ENCODE measurements at places on chromosomes 3 and 15.

DNA sequence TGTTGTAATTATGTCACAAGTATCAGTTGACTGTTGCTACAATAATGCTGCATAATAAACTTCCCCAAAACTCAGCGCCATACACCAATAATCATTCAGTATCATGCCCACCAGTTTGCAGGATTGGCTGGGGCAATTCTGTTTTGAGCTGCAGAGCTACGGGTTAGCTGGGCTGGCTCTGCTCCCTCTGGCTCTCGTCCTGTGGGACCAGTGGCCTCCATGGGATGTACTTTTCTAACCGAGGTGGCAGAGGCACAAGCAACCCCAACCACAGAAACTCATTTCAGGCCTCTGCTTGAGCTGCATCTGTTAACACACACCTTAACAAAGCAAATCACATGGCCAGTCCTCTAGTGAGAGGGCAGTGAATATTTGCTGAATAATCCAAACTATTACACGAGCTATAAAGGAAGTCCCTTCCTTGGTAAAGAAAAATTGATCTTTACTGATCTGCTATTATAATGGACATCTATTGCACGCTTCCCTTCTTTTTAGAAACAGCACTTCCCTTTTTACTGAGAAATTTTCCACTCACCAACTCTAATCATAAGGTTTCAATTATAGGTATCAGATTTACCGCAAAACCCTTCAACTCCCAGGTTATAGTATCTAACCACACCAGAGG is 10.9 kb upstream of the BCL2A1 start:
- DNase-seq: no peak

DNA sequence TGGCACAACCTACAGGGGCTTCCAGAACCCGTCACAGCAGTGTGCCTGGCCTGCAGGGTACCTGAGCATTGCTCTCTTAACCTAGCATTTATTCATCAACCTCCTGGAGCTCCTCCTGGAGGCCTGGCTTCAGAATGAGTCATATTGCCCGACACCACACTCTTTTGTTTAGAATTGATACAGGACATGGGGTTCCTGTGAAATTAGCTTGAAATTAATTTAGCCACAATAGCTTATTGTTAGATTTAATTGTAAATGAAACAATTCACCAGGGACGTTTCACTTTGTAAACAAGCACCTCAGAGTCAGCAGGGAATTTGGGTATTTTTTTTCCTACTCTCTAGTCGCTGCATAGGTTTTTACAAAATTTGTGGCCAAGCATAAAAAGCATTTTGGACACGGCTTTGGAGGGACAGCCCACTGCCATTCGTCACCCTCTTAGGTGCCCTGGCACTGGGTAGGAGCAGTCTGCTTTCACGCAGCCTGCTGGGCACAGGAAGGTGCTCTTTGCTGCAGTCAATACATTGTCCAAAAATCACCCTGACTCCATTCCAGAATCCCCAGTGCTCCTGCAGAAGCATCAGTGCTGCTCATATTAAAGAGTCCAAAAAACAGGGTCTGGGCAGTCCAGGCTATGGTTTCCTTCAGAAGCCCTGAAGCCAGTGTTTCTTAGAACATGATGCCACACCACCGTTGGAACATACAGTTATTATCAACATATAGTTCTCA is 60.8 kb upstream of the MEF2A start:
- no peak for DNase-seq

GRCh38 chr3:42906070-42906847 is at the start of gene ZNF662:
Gene ZNF662, plus strand, starts transcription at chr3:42906142. Its CDS starts 1,973 bp downstream, at chr3:42908115.
- DNase-seq: no peak

GRCh38 chr15:69513986-69514385 is 61.4 kb downstream of the RPLP1 start:
- no peak for DNase-seq

DNA sequence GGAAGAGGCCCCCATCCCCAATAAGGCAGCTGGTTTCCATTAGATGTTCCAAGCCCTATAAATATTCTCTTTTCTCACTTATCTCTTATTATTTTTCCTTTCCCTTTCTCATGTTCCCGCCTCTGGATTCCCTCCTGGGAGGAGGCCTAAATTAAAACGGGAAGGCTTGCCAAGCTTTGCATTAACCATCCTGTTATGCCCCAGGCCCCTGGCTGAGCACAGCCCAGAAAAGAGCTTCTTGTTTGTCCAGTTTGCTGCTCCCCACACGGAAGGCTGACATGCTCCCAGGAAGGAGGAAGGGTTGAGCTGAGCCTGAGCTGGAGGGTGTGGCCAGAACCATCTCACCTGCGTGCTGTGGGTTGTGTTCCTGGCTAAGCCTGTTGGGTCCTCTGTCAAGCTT is 63.1 kb upstream of the BOC start:
- DNase-seq: no peak

DNA sequence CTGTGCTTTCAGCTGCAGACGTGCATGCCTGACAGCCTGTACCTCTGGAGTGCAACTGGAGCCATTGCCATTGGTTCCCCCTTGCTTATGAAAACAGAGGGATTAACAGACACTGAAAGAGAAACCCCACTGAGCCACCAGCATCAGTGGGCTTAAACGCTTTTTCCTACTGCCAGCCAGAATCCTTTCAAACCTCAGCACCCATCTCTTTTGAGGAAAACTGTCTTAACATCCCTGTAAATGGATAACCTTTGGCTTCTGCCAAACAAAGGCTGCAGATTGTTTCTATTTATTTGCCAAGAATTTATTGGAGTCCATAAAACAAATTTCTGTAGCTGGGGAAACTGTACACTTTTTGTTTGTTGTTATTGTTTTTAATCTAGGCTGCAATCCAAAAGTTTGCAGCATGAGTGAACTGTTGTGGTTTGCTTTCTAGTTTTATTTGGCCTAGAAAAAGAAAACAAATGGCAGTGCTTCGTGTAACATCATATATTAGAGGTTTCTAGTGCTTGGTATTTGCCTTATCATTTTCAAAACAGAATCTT is 369.2 kb upstream of the IL12A start:
- no peak for DNase-seq

DNA sequence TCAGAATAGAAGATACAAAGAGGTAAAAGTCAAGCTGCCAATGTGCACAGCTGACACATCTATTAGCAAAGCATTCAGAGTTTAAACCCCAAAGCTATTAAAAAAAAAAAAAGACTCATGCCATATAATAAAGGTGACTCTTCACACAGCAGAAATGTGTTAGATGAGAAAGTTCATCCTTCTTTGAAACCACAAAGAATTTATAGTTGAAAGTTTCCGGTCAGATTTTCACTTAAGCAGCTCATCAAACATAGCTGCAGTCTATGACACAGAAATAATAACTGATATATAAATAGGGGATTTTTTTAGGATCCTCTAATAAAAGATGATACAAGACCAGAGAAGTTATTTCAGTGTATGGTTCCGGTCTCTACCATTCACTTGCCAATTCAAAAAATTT is 76.6 kb downstream of the WWTR1 start:
- DNase-seq: no peak

DNA sequence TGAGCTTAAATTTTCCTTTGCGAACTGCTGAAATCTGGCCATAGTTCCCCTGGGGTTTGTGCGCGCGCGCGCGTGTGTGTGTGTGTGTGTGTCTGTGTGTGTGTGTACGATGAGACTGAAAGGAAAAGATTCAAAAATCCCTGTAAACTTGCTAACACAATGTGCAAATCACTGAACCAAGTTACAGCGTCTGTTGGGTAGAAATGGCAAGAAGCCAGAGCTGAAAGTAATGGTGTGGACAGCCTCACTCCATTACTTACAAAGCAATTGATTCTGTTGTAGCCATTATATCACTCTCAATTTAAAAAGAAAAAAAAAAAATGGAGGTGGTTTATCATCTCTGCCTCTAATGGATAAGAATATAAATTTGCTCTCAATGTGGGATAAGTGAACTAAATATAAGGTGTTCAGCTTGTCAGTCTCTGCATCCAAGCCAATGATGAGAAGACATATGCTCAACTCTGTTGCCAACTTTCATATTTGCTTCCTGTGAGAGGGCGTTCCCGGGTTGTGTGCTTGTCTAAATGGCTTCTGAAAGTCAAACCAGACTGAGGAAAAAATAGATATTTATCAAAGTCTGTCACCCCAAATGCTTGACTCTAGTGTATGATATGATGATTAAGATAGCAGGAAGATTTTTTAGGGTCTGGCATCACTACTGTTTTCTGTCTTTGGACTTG is 422.2 kb downstream of the ZNF385D start:
- no peak for DNase-seq

GRCh38 chr15:101162701-101163483 is 89.0 kb downstream of the CHSY1 start:
- DNase-seq: no peak

- DNase-seq: no peak
Observed at GRCh38 chr3:32384938-32385337, 6.7 kb upstream of the CMTM7 start.

- DNase-seq: no peak
Observed at GRCh38 chr15:84950570-84951111, 31.0 kb upstream of the PDE8A start.

GRCh38 chr3:47013231-47013630 is 33.8 kb downstream of the NBEAL2 start:
- no peak for DNase-seq

DNA sequence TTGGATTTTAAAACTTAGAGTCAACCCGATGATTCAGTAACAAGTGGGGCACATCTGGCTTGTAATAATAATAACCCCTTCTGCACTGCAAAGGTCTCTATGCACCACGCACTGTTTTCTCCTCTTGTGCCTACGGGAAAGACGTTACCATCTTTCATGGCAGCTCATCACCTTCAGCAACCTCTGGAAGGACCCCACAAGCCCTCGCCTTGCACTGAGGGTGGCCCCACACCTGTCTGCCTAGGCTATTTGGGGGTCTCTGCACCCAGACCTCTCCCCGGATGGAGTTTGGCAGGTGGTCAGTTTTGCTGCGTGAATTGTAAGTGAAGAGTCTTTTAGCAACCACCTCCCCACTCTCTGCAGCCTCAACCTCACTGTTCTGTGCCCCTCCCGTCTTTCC is 138.6 kb upstream of the MEF2A start:
- DNase-seq: no peak

DNA sequence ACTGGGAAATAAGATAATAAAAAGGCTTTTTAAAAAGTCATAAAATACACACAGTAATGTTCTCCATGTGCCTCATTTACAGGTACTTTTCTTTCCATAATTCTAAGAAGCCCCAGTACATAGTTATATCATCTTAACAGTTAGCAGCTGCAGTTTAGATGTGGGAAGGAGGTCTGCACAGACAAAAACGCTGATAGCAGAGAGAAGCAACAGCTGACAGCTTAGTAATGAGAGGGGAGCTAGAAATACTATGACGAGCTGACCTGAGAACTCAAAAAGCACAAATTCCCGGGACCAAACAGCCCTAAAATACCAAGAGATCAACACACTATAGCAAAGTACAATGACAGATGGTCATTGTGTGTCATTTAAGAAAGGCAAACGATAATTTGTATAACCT is 36.7 kb upstream of the ARHGEF3 start:
- DNase-seq: no peak

DNA sequence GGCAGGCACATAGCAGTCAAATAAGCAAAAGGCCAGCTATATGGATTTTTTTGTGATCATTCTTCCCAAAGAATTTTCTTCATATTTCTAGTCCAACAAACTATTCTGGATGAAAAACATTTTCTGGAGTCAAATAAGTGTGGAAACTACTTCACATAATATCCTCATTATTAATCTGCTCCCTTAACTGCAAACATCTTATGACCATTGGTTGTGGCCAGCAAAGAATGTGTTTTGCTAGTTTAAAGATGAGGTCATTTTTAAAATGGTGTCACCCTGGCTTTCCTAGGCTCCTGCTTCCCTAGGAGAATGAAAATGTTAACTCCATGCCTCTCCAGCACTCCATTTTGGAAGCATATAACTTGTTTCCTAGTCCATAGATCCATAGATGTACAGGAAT is 118.8 kb downstream of the SST start:
- DNase-seq: no peak

GRCh38 chr3:71069797-71070196 is 513.7 kb downstream of the FOXP1 start:
- DNase-seq: no peak

GRCh38 chr15:40846841-40847222 is 3.0 kb downstream of the SPINT1 start:
- no peak for DNase-seq

- DNase-seq: no peak
Observed at GRCh38 chr3:51706788-51707731, at the start of gene GRM2. Gene GRM2, plus strand, starts transcription at chr3:51707068. Its CDS starts 1,916 bp downstream, at chr3:51708984.

Measured in activated CD4-positive, alpha-beta T cell treated with anti-CD3 and anti-CD28 coated beads, Interleukin-2, amount 50 U/mL, for 24 hours (primary cell).